ENCODE measurements at places on chromosomes 6 and 20.

DNA sequence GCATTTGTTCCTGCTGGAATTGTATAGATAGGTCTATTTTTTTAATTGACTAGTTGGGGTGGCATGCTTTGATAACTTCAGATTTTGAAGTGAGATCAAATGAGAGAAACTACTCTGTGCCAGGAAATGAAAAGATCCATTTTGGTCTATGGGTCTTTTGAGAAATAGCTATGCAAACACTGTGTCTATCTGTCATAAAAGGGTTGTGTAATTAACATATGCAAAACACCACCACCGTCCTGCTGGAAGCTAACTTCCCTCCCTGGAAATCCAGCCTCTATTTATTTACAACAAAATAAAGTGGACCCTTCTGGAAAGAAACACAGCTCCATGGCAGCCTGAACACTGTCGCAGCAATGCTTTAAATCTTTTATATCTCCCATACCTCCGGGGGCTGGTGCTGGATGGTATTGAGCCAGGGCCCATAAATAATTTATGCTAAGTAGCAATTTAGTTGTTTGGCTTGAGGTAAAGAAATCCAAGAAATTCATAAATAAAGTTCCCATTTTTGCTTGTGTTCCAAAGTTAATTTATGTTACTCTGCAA lies 244.2 kb upstream of the POU3F2 start:
- no peak for DNase-seq

- DNase-seq = no peak
These were observed 110.3 kb upstream of the BTN3A2 start for GRCh38 chr6:26254724-26255123.

DNA sequence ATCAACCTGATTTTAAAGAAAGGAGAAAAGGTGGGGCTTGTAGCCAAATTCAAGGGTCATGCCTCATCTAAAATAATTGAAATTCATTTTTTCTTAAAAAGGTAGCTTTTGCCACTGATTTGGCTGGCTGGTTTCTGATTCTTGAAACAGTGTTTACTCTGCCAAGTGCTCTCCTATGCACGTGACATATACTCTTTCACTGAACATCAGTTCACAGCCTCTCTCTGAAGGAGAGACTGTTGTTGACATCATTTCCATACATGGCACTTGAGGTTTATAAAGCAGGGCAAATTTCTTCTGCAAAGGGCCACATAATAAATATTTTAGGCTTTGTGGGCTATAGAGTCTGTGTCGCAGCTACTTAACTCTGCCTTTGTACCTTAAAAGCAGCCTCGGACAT lies 40.4 kb upstream of the DOK5 start:
- DNase-seq = no peak

GRCh38 chr6:28747631-28748157 lies 176.1 kb downstream of the TRIM27 start:
- no peak for DNase-seq

- DNase-seq = no peak
These were observed 241.5 kb upstream of the PLN start for GRCh38 chr6:118306392-118307238.
